ENCODE measurements at places on chromosomes 7 and 10.

GRCh38 chr7:17466216-17466615 is 167.8 kb downstream of the AHR start:
- DNase-seq, result no peak

- DNase-seq, result no peak
These were observed 101.8 kb downstream of the SAMD9 start for GRCh38 chr7:93015779-93016481.

- DNase-seq, result no peak
These were observed 1.8 kb downstream of the PRKCQ start for GRCh38 chr10:6578251-6578771.

- no peak for DNase-seq
These were observed 93.9 kb downstream of the CCDC3 start for GRCh38 chr10:12907656-12908055.

DNA sequence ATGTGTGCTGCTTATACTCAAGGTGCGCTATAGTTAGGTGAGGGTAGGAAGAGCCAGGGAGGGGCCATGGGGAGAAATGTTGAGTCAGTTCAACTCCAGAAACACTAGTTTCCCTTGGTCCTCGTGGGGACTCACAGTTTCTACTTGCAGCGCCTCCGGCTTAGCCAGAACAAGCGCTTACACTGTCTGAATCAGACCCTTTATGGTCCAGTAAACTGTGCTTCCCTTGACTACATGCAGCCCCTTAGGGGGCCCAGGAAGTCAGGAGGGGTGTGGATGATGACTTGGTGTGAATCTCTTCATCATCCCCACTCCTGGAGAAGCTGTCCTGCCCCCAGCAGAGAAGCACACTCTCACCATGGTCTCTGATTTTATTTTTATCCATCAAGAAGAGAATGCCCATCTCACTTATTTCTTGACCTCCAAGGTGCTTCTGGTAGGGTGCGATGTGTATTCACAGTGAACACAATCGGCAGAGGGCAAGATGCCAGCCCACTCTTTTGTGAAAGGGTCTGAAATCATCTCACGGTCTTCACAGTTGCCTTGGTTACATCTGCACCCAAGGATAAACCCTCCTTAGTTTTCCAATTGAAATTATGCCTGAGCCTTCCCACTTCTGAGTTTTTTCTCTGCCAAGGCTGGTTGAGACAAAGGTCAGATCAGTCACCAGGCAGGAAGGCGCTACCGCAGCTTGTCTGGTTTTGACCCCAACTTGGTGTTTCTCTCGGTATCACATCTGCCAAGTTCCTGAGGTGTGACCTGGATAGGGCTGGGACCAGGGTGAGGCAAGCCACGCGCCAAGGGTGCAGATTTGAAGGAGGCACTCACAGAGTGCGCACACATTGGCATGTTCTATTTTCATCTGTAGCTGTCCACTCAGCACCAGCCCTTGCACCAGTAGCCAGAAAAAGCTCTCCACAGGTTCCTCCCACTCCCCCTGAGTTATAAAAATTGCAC is 62.7 kb upstream of the LRRC4 start:
- no peak for DNase-seq

Data from inflammatory macrophage treated with lipopolysaccharide for 4 hours (primary cell).